ENCODE measurements at places on chromosomes 12 and 14. TPM values are rescaled to one million over a fixed set of nuclear protein-coding genes. Genes with fewer than 3 reads are reported as not detected.

Gene VWF
- polyA plus RNA-seq: 16.9 TPM

Gene GARIN6
- not detected for polyA plus RNA-seq

- no peak for DNase-seq
Measured at GRCh38 chr14:63510538-63510937, 32.6 kb downstream of the PPP2R5E start.

Gene SIX6
- polyA plus RNA-seq: not detected

DNA sequence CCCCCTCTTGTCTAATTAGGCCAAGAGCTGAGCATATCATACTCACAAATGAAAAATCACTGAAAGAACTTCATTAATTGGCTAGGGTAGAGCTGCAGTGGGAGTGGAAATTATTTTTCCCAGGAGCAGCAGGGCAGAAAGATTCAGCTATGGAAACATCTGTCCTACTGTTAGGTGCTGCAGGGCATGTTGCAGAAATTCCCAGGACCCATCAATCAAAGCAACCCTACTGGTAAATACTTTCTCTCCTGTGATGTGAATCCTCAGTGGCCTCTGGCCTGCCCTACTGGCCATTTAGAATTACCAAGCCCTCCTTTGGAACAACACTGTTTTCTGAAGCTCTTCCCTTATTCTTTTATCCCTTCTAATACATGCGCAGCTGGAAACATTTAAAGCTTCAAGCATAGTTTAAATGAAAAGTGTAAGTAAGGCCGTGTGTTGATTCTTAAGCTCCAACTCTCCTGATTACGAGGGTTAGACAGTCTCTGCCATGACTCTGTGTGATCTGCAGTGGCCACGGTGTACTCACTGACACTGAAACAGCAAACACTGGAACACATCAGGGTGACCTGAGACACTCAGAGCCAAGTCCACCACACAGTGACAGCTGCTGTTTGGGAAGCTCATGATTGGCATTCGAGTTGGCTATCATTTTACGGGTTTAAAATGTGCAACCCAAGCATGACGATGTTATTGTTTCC is 62.6 kb upstream of the TMCC3 start:
- DNase-seq: no peak

Gene A2ML1
- polyA plus RNA-seq: not detected
